ENCODE measurements at places on chromosomes 11 and 22.

- no peak for DNase-seq
Measured at GRCh38 chr11:45713573-45713972, 48.2 kb upstream of the CHST1 start.

GRCh38 chr22:29387921-29388758 lies at the start of gene AP1B1:
TSS of gene AP1B1 (minus strand) at chr22:29388570. CDS start at chr22:29367243, 21,327 bp downstream.
- DNase-seq, result peak; percentile 93

GRCh38 chr11:78295991-78296930 lies 107.5 kb downstream of the USP35 start:
- DNase-seq, result no peak

DNA sequence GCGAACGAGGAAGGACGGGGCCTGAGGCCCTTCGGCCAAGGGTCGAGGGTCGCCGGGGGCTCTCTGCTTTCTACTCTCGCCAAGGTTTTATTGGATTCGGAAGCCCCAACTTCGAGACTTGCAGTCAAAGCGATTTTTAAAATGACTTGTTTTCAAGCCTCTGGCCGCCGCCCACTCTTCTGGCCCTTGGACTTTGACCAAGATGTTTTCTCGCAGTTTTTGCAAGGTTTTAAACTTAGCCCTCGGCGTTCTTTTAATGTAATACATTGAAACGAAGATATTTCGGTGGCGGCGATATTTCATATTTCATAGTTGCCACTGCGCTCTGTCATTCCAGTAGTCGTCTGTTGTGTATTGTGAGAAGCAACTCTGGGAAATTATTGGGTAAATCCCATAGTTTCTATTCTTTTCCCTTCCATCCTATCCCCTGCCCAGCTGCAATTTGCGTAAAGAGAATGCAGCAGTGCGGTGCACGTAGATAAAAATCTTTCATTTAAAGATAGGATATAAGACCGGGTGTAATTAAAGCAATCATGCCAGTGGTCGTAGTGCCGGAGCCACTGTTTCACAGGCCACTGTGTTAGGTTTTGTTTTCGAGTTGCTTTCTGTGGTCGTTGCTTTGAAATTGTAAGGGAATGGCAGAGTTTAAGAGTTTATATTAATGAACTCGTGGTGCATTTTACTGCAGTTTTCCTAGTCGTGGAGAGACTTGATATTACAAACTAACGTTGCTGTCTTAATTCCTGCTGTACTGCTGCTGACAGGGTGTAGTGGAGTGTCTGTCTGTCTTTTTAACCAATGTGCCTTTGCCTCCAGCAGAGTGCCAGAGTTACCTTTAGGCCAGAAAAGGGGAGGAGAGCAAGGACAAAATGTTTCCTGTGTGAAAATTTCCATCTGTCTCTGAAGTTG lies 702 bp downstream of the BIRC2 start:
- peak; percentile 66 for DNase-seq

- no peak for DNase-seq
Measured at GRCh38 chr11:69595805-69596665, 44.9 kb upstream of the CCND1 start.

GRCh38 chr11:57937431-57937830 lies 86.2 kb upstream of the OR9Q1 start:
- DNase-seq, result no peak

DNA sequence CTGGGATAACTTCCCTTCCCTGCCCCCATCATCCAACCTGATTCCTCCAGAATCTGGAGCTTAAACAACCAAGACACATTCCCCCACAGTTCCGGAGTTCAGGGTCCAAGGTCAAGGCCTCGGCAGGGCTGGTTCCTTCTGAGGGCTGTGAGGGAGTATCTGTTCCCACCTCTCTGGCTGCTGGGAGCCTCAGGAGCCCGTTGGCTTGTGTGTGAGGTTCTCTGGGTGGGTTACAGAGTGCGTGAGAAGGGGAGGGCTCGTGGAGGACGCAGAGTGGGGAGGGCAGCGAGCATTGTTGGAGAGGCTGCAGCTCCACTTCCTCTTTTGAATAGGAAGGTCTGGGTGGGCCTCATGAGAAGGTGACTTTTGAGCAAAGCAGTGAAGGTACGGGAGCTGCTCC lies 8.5 kb downstream of the SERHL2 start:
- no peak for DNase-seq

DNA sequence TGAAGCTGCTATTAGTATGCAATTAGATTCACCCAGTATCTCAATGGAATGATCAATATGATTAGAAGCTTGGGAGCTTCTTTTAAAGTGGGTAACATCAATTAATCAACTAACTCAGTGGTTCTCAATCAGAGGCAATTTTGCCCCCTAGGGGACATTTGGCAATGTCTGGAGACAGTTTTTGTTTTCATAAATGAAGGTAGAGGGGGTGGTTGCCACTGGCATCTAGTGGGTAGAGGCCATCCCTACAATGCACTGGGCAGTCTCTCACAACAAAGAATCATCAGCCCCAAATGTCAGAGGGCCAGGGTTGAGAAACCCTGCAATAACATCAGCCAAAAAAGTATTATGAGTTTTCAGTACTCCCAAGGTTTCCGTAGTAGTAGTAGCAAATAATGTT lies 5.9 kb upstream of the AMOTL1 start:
- no peak for DNase-seq

- no peak for DNase-seq
Measured at GRCh38 chr11:3615998-3616397, 25.8 kb downstream of the ART5 start.

GRCh38 chr11:97361812-97362378 lies 972.1 kb downstream of the JRKL start:
- no peak for DNase-seq

DNA sequence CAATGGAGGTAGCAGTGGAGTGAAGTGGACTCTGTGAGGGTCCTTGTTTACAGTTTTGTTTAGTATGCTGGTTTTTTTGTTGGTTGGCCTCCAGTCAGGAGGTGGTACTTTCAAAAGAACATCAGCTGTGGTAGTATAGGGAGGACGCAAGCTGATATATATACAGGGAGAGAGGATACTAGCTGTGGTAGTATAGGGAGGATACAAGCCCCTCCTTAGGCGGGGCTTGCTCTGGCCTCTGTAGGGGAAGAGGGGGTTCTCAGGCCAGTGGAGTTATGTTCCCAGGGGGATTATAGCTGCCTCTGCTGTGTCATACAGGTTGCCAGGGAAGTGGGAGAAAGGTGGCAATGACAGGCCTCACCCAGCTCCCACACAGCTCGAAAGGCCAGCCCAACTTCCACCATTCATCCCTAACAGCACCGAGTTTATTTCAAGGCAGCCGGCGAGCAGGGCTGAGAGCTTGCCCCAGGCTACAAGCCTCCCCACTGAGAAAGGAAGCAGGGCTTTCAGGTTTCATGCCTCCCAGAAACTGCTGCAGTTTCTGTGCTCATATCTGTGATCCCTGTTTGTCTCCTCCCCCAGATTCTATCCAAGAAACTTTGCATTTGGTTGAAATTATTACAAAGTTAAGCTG lies 10.4 kb downstream of the OR52E6 start:
- DNase-seq, result no peak

DNA sequence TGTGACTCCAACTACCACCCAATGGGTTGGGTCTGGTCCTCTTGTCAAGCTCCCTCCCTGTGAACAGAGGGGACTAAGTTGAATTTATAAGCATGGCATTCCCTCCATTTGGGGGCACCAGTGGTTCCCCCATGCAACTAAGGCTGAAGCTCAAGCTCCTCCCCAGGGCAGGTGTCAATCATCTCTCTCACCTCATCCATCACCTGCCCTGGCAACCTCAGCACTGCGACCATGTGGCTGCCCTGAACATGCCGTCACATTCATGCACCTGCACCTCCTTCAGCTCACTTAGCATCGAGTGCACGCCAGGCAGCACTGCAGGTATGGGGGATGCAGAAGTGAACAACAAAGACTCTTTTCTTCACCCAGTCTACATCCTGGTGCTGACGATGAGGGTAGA lies 799.3 kb downstream of the TBC1D22A start:
- no peak for DNase-seq

DNA sequence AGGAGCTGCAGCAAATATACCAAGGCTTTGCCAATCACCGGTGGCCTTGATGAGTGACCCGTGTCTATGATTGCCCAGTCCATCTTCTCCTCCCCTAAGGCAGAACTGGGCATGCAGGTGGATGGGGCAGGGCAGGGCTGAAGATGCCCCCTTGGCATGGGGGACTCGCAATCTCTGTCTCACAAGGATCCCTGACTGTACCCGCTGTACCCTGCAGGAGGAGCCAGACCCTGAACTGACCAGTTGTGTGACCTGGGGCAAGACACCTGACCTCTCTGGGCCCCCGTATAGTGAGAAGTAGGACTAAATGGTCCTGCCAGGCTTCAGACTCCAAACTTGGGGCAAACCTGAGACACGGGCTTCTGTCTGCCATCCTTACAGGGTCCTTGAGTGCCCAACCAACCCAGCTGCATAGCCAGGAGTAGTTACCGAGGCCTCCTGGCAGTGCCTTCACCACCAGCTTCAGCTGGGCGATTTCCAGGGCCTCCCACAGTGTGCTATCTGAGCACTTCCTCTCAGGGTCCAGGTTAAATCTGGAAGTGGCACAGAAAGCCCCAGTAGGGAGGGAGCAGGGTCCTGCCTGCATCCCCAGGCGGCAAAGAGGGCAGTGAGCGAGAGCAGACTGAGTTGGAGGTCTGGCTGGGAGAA lies 6.4 kb upstream of the KCNJ11 start:
- no peak for DNase-seq

- DNase-seq, result no peak
Measured at GRCh38 chr22:28955817-28956216, 72.4 kb downstream of the ZNRF3 start.

- no peak for DNase-seq
Measured at GRCh38 chr22:27654546-27655445, 146.8 kb downstream of the MN1 start.

- no peak for DNase-seq
Measured at GRCh38 chr11:24514219-24514594, 17.4 kb downstream of the LUZP2 start.

DNA sequence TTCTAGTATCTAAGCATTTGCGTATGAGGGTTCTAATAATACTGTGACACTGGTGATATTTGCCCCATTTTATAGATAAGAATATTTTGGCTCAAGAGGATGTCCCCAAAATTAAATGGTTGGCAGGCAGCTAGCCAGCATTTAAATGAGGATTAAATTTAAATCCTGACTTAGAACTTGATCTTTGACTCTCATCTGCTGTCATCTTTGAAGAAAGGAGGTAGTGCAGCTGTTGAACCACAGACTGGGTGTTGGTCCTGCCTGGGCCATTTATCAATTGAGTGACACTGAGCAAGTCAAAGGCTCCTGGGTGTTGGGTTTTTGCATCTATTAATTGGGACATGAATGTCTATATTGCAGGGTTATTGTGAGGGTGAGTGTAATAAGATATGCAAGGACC lies 112.3 kb downstream of the INSC start:
- no peak for DNase-seq

GRCh38 chr11:90223248-90223585 lies 368 bp upstream of the CHORDC1 start:
- DNase-seq, result no peak

DNA sequence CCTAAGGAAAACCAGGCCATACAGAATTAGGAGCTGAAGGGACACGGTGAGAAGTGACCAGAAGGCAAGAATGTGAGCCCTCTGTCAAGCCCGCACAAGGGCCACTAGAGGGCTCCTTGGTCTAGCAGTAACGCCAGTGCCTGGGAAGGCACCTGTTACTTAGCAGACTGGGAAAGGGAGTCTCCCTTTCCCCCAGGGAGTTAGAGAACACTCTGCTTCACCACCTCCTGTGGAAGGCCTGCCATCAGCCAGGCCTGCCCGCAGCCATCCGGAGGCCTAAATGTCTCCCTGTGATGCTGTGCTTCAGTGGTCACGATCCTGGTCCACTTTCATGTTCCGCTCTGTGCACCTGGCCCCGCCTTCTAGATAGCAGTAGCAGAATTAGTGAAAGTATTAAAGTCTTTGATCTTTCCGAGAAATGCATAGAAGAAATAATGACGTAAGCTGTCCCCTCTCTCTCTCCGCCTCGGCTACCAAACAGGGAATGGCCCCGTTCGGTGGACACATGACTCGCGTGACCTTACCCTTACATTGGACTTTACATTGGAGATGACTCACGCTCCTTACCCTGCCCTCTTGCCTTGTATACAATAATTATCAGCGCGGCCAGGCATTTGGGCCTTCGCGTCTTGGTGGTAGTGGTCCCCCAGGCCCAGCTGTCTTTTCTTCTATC lies 10.7 kb upstream of the GSTP1 start:
- peak; percentile 62 for DNase-seq

DNA sequence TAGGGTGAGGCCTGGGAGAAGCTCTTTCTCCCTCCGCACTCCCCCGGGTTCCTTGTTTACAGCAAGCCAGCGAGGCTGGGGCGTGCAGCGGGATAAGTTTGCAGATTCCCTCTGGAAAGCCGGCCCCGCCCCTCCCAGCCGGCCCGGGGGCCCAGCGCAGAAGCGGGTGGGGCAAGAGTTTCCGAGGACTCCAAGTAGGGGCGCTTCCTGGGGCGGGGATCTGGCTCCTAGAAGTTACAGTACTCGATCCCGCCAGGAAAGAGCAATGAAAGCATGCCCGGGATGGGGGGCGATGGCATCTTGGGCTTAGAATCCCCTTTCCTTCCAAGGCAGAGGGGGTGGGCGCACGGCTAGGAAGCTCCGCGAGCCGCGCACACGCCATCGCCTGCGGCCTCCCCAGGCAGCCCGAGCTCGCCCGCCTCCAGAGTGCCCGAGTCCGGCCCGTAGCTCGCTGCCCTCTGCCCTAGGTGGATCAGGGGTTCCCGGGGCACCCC lies 385 bp downstream of the TST start:
- DNase-seq, result no peak

DNA sequence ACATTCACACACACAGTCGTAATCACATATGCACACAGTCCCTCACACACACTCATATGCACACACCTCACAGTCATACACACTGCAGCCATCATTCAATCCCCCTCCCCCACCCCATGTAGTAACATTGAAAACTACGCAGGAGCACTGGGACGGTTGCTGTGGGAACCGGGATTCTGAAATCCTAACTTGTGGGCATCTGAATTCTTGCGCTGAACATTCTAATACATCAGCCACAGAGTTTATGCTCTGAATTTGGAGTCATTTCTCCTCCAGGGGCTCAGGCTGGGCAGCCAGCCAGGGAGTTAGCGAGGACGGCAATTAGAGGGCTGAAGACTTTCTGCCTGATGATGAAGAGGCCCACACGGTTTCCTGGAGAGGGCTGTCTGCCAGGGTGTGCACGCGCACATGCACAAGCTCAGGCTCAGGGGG lies 32.7 kb downstream of the CD6 start:
- peak; percentile 58 for DNase-seq

- DNase-seq, result no peak
Measured at GRCh38 chr11:69007975-69008381, 5.1 kb downstream of the MRGPRF start.

Data from NCI-H1092 treated with DMSO at 0.1 percent for 48 hours (cell line).